ENCODE measurements at places on chromosomes 2 and 18.
A peak's percentile ranks its signal among the peaks of the same experiment; 100 is the strongest.

- DNase-seq = no peak
These were observed 60.4 kb upstream of the TNP1 start for GRCh38 chr2:216920143-216920876.

- no peak for DNase-seq
These were observed 111.5 kb downstream of the CYP26B1 start for GRCh38 chr2:72036173-72036545.

- no peak for DNase-seq
These were observed 72.5 kb downstream of the SCG2 start for GRCh38 chr2:223529696-223530095.

DNA sequence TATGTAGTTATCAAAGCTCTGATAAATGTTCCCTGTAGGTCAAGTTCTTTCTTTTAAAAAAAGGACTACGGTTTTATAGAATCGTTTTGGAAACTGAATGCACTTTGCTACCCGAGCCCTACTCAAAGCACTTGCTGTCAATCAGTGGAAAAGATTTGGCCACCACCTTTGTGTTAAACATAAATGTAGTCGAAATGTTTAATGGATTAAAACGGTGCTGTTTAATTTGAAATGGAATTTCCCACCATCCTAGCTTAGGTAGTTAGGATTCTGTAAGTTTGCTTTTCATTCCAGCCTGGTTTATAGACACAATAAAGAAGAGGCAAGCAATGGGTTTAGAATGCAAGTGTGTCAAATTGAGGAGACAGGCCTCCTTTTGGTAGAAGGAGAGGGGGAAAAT is 69.4 kb upstream of the MMADHC start:
- no peak for DNase-seq

- no peak for DNase-seq
These were observed 4.0 kb upstream of the GPBAR1 start for GRCh38 chr2:218256612-218257350.

DNA sequence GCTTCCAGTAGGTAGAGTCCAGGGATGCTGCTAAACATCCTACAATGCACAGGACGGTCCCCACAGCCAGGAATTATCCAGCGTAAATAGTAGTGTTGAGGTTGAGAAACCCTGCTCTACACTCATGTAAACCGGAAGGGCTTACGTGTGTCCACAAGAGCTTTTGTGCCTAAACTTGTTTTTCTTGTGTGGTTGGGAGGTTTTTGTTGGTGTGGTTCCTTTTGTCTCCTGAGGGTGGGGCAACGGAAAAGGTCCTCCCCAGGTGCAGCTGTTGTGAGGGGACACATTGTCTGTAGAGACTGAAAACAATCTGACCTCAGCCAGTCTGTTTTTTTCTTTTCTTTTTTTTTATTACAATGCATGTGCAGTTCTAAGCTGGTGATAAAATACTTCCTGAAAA is 72.7 kb upstream of the MGAT5 start:
- peak; percentile 42 for DNase-seq
